Karpas-422 (cell line): ENCODE measurements at places on chromosomes 7 and 10.
A peak's percentile ranks its signal among the peaks of the same experiment; 100 is the strongest.

DNA sequence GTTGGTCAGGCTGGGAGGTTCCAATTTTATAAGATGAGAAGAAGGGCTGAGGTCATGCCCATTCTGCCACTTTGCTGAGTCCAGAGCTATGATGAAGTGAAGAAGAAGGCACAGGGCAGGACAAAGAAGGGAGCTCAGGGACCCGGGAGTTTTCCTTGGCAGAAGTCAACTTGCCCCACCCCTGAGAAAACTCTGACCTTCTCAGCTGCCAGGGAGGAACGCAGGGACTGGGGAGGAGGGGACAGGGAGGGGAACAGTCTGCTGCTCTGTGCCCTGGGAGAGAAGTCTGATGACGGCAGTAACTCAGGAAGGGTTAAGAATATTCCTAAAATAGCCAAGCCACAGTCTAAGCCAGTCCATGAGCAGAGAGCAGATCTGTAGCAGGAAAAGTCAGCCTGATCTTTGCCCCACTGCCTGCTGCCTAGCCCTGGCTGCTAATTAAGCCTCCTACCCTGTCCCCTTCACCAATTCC lies 11.7 kb downstream of the ADIRF start:
- DNase-seq: no peak

GRCh38 chr10:35079763-35080162 lies 10.4 kb downstream of the CUL2 start:
- no peak for DNase-seq

GRCh38 chr7:139654276-139655181 lies 123.3 kb downstream of the HIPK2 start:
- DNase-seq: no peak

- DNase-seq: peak; percentile 41
These were observed 610.5 kb downstream of the ACTR3B start for GRCh38 chr7:153370092-153370491.

DNA sequence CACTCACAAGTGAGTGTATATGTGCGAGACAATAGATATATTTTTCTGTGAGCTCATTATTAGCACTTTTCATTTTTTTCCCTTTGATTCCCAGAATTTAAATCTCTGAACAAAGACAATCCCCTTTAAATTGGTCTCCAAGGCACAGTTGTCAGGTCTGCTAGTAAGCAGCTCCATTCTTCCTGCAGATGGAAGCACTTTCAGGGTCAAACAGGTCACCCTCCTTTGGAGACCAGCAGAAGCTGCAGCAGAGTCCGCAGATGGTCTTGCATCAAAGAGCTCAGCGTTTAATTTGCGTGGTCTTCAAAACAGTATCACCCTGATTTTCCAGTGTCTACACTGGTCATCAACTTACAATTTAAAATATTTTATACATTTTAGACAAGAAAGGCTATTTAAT lies 543.8 kb downstream of the ARL4A start:
- no peak for DNase-seq
